ENCODE measurements at places on chromosomes 1 and 21. TPM values are rescaled to one million over a fixed set of nuclear protein-coding genes. Genes with fewer than 3 reads are reported as not detected.

The C4BPA gene
- total RNA-seq: not detected

The ACKR1 gene
- total RNA-seq: 10.5 TPM

The AMY1A gene
- total RNA-seq: not detected

The MCOLN3 gene
- total RNA-seq: not detected

The WASF2 gene
- 82.1 TPM for total RNA-seq

The LCE2C gene
- total RNA-seq: not detected

- DNase-seq: peak; percentile 92
Measured at GRCh38 chr1:15740924-15741850, 1.1 kb upstream of the TMEM82 start.

DNA sequence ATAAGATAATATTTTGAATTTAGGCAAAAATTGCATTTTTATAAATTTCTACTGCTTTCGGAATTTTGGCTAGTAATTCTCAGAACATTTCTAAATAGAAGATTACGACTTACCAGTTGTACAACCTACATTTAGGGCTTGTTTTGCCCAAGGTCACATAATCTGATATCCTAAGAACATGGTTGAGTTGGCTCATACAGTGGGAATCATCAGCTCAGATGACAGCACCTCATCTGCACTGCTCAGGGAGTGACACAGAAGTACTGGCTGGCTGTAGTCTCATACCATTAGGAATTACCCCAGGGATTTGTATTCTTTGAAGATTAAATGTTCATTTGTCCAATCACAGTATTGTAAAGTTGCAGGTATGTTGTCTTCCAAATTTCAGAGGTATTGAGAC, 217.6 kb downstream of the ADGRL2 start:
- DNase-seq: no peak

DNA sequence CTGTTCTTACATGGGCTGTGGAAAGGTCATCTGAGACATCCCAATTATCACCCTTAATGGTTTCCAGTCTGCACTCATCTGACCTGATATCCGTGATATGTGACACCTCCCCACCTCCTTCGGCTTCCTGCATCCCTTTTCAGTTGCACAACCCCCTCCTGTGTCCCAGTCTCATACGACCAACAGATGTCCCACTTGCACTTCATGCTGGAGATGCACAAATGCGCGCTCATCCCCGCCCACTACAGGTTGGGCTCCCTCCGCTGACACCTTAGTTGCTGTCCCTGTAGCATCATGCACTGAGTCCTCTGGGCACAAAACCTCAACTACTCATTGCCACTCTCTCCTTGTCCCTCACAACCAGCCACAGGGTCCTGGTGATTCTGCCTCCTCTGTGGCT, 94.4 kb downstream of the MIS18A start:
- no peak for DNase-seq

DNA sequence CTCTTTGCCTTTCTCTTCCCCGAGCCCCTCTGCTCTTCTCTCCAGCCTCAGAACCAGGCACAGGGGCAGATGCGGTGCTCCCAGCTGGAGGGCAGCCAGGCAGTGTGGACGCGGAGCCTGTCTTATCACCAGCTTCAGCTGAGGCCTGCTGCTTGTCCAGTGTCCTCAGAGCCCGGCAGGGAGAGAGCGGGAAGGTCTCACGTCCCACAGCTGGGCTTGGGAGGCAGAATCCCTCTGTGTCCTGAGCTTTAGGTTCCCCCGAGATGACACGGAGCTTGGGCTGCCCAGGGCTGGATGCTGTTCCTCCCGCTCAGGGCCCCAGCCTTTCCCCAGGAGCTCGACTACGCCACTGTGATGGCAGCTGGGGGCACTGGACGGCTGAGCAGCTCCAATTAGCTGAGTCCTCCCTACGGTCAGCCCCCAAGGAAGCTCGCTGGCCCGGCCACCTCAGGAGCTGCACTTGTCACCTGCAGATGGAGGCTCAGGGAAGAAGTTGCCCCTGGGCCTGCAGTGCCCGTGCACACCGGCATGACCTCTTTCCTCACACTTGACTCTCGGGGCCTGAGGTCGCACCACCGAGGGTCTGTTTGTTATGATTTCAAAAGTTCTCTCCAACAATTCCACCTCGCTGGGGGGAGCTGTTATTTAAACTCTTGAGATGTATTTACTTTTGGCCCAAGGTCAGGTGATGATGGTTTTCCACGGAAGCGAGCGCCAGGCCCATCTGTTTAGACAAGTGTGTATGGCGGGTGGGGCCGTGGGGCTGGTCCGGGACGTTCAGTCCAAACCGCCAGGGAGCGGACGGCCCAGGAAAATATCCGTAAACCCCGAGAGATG, 127.3 kb downstream of the SIK1 start:
- DNase-seq: peak; percentile 47

DNA sequence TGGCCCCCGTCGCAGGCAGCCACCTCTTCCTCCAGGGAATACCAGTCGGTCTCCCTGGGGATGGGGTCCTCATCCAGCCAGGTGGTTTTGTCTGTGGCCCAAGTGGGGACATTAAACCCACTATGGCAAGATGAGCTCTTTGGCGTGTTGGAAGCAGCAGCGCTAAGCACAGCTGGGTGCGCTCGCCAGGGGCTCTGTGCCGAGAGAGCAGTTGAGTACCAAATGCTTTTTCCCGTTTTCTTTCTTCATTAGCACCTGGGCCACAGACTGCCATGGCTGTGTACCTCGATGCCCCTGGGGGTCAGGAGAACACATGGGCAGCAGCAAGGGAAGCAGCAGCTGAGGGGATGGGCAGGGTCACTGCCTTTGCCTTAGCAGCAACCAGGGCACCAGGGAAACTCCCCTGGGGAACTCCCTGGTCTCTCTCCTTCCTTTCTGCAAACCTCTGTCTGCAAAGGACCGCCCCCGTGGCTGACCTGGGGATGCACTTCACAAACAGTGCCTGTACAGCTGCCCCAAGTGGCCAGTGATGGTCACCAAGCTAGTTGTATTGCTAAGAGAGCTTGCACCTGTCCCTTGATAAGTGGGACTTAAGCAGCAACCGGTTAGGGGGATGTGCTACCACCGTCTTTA, 31.1 kb downstream of the EDARADD start:
- no peak for DNase-seq

GRCh38 chr1:77832901-77833300, 53.5 kb downstream of the MIGA1 start:
- DNase-seq: no peak

Measured in stomach (tissue), 19 donors.